Suppressor macrophage treated with lipopolysaccharide for 4 hours (primary cell): ENCODE measurements at places on chromosomes 7 and 10.

DNA sequence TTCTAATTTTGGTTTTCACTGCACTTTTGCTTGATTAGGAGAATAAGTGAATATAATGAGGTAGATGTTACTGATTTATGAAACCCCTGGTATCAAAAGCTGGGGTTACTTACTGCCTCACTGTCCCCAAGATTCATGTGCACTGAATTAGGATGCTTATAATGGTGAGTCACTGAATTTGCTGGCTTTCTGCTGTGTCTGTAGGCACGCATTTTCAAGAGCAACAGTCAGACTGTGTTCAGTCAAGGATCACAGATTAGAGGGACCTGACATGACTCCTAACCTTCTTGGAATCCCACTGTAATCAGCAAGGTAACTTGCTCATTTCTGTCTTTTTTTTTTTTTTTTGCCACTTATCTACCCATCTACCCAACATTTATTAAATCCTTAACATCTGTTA is 59.7 kb downstream of the GPR85 start:
- no peak for DNase-seq

DNA sequence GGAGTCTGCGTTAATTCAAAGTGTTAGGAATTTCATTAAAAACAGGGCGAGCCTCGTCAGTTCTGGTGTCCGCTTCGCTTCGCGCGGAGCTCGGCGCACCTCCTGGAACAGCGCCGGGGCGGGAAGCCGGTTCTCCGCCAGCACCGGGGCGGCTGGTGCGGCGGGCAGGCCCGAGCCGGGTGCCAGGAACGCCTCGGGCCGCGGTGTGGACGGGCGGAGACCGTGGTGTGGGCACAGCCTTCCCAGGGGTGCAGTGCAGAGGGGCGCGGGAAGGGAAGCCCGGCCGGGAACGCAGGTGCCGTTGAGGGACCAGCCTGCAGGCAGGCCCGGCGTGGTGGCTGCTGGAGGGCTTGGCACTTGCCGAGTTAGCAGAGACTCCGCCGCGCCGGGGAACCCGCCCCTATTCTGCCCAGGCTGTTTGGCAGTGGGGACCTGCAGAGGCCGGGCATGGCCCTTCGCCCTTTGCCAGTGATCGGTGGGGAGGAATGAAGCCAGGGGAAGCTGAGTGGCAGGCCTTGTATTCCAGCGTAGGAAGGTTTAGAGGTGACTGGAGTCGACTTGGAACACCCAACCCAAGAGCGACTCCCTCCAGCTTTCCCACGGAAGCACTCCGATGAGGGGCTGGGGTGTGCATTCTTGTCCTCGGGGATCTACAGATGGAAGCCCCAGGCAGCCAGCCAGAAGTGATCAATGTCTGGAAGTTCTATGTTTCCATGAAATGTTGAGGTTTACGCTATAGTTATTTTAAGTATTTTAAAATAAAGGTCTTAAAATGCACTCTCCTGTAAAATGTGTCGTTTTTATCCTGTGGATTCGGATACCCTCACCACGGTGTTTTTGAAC is 945 bp upstream of the RHEB start:
- DNase-seq = peak; percentile 32

GRCh38 chr10:60463746-60464145 is 74.1 kb upstream of the ANK3 start:
- no peak for DNase-seq

- no peak for DNase-seq
Observed at GRCh38 chr7:41047211-41047610, 655.7 kb downstream of the INHBA start.

GRCh38 chr10:126387041-126387921 is 996 bp downstream of the ADAM12 start:
- peak; percentile 51 for DNase-seq

GRCh38 chr7:91683823-91684222 is 196.7 kb downstream of the MTERF1 start:
- no peak for DNase-seq

DNA sequence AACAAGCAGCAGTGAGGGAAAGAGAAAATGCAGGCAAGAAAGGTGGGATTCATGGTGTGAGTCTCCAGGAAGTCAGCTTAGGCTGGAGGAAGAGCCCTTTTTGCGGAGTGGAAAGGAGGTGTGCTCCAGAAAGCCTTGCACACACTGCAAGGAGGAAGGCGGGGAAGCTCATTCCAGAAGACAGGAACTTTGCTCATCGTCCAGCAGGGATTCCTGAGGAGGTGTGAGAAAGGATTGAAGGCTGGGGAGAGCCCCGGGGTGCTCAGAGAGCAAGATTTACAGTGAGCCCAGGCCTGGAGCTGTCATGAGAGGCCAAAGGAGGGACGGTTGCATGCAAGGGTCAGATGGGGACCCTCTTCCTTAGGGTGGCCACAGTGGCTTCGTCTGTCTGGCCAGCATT is 17.6 kb downstream of the SLC29A3 start:
- DNase-seq = no peak

DNA sequence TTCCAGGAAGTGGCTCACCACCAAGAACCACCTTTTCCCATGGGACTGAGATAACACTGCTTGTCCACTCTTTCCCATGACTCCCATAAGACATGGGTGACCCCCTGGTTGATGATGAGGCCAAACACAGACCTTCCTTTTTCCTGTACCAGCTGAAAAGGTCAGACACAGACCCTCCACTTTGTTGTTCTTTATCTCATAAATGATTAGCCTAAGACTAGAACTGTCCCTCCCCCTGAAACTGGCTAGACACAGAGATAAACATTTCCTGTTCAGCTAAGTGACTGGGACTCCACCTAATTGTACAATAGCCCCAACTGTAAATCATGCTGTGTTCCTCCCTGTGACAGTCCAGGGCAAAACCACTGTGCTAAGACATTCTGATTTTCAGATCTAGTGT is 8.2 kb upstream of the NRG3 start:
- no peak for DNase-seq

DNA sequence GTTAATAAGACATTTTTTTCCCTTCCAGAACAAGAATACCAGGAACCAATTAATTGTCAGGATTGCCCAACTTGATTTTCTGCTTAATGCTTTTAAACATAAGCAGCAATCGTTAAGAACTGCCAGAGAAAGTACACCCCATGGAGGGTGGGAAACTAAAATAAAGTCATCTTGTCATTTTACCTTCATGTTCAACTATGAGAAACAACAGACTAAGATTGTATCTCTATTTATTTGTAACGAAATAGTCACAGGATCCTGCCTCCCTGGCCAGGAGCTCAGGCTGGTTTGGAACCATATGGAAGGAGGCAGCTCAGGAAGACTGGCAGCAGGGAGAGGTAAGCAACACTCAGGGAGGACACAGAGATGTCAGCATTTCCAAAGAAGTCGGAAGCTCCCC is 129.6 kb downstream of the TNS3 start:
- no peak for DNase-seq

GRCh38 chr7:141389140-141389796 is 161.9 kb upstream of the AGK start:
- no peak for DNase-seq

DNA sequence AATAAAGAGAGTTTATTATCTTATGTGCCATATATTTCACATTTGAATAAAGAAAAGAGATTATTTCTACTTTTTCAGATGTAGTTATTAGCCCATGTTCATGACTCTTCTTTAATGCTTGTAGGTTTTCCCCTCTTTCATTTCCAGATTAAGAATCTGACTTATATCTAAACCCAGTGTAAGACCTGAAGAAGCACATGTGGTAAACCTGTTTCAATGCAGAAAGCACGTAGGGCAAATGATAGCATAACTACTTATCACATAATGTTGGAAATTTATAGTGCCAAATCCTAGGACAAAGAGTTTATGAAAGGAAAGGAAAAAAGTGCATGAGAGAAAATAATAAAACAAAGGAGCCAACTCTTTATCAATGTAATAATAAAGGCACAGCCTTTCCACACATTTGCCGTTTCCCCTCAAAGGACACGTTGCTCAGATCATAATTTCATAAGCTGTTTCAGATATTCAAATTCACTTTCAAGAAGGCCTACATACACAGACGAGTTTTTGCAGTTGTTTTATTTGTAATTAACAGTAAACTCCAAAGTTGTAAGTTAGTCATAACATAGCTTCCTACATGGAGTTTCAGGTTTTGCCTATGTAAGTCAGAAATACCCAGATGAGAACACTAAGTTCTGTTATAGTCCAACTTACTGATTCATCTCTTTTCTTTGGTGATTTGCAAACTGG is 88.8 kb upstream of the MDFIC start:
- no peak for DNase-seq

DNA sequence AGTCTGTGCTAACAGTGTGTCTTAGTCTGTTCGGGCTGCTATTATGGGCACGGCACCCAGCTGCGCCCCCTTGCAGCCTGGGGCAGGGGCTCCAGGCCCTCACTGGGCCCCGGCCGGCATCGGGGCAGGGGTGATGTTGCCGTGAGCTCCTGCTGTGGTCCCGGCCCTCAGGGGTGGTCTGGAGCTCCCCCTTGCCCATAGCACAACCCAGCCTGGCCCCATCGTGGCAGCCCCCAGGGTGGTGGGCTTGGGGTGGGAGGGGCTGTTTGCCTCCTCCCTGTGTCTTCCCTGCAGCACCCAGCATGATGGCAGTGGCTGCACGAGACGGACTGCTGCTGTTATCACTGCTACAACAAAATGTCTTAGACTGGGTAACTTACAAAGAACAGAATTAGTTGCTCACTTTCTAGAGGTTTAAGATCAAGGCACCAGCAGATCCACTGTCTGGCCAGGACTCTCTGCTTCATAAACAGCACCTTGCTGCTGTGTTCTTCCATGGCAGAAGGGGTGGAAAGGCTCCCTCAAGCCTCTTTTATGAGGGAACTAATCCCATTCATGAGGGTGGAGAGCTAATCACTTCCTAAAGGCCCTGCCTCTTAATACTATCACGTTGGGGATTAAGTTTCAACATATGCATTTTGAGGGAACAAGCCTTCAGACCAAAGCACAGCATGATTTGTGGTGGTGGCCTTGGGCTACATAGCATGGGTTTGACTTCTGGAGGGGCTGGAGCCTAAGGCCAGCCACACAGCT is 149.5 kb downstream of the SEC23IP start:
- DNase-seq = no peak

DNA sequence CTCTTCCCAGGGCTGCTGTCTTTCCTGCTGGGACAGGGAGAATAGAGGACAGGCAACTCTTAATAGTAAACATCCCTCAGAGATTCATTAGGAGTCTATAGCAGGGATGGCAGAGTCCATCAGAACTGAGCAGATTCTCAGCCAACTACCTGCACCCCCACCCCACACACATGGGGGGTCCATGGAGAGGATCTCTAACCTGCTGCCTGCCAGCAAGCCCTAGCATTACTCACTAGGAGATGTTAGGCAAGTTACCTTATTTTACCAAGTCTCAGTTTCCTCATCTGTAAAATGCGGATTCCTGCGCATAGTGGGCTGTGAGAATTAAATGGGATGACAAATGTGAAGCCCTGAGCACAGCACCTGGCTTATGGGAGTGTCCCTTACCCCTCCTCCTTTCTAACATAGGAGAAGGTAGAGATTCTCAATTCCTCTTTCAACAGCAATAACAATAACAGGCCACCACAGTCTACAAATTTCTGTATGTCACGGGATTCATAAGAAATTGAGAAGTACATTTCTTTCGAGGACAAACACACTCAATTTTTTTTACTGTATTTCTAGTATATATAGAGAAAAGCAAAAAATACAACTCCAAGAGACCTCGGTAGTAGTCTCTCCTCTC is 23.8 kb upstream of the WDR11 start:
- no peak for DNase-seq

- DNase-seq = no peak
Observed at GRCh38 chr10:47262606-47263533, 37.1 kb upstream of the GDF10 start.

DNA sequence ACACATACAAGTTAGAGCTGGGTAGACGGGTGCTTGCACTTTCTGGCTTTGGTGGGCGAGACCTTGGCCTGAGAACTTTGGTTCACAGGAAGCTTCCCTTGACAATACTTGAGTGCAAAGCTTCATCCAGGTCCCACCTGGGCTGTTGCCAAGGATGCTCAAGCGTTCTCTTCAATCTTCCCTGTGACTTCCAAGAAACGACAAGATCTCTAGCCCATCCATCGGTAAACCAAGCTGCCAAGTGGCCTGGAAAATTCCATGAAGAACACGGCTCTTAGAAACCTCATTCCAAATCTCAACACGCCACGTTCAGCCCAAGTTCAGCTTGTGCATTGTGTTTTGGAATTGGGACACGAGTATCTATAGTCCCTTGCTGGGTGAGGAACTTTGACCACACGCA is 84.7 kb downstream of the CHST15 start:
- no peak for DNase-seq

- peak; percentile 52 for DNase-seq
Observed at GRCh38 chr7:131057015-131057793, 270.5 kb upstream of the MKLN1 start.

- DNase-seq = no peak
Observed at GRCh38 chr10:78327778-78328591, 294.3 kb downstream of the RPS24 start.

GRCh38 chr10:14562218-14563075 is 212.2 kb downstream of the FAM107B start:
- DNase-seq = peak; percentile 45

DNA sequence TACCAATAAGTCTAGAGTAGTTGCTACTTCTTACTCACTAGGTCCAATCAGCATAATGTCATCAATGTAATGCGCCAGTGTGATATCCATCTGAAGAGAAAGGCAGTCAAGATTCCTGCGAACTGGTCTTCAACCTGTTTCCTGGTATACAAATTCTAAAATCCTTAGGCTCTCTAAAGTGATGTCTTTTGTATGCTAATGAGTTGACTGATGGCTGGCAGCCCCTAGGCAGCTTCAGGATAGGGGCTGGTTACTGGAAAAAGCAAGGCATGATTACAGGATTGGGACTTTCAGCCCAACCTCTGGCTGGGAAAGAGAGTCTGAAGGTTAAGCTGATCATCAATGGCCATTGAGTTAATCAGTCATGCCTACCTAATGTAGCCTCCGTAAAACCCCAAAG is 250.2 kb upstream of the PTER start:
- DNase-seq = no peak

- peak; percentile 33 for DNase-seq
Observed at GRCh38 chr10:86449926-86450558, 71.5 kb downstream of the WAPL start.

- DNase-seq = no peak
Observed at GRCh38 chr7:107201795-107202450, 33.1 kb downstream of the HBP1 start.

GRCh38 chr7:71558806-71559613 is 427.1 kb downstream of the GALNT17 start:
- no peak for DNase-seq

DNA sequence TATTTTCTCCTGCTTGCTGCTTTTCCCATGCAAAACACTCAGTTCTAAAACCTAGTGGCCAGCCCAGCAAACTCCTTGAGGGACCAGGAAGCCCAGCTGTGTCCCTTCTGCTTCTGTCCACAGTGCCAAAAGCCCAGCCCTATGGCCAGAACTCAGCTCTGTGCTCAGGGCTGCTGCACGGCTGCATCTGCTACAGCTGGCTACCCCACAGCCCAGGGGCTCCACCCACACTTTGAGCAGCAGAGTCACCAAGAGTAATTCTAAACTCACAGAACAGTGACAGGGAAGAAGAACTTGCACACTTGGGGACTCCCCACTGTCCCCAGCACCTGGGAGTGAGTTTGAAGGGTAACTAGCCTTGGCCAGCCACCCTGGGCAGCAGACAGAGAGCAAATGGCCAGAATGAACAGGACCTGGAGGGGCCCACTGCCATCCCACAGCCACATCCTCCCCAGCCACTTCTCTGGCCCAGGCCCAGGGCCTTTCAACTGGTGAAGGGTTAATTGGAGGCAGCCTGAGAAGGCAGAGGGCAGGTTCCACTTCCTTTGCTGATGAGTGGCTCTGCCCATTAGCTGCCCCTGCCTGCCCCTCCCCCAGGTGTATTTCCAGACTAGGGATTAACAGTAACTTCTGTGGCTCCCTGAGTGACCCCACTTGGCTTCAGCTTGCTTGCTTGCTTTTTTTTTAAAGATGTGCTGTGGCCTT is 28.1 kb upstream of the TRIM8 start:
- no peak for DNase-seq
